T-helper 2 cell treated with Interferon-gamma antibody and Interleukin-4, amounts not matched to agents 100 ng/mL and 5 ng/mL, for 36 hours (primary cell): ENCODE measurements at places on chromosomes 2 and 18. TPM values are rescaled to one million over a fixed set of nuclear protein-coding genes. Genes with fewer than 3 reads are reported as not detected.

The GRB14 gene
- not detected in 2 replicates for total RNA-seq

The PIEZO2 gene
- not detected in 2 replicates for total RNA-seq

The IMPA2 gene
- total RNA-seq = 18.6 and 21.7 TPM in 2 replicates

The ELOA2 gene
- total RNA-seq = not detected in 2 replicates

The FSHR gene
- not detected in 2 replicates for total RNA-seq

The TP53I3 gene
- total RNA-seq = 2.2 and 2.7 TPM in 2 replicates

The IWS1 gene
- total RNA-seq = 44.3 and 44.6 TPM in 2 replicates

The DAW1 gene
- total RNA-seq = not detected in 2 replicates

The KLHL41 gene
- not detected in 2 replicates for total RNA-seq

The TCF23 gene
- total RNA-seq = not detected in 2 replicates

The DYSF gene
- total RNA-seq = not detected in 2 replicates

The SNORC gene
- 1.3 and 1.6 TPM in 2 replicates for total RNA-seq

The LAPTM4A gene
- total RNA-seq = 29.3 and 29.5 TPM in 2 replicates

The LIMS4 gene
- total RNA-seq = 0.20 and 0.25 TPM in 2 replicates

The MFF gene
- 60.8 and 62.8 TPM in 2 replicates for total RNA-seq

The SMAD4 gene
- total RNA-seq = 86.3 and 89.1 TPM in 2 replicates
